ENCODE measurements at places on chromosomes 7 and 10.

- no peak for DNase-seq
These were observed 131.0 kb downstream of the KAT6B start for GRCh38 chr10:74957285-74957961.

DNA sequence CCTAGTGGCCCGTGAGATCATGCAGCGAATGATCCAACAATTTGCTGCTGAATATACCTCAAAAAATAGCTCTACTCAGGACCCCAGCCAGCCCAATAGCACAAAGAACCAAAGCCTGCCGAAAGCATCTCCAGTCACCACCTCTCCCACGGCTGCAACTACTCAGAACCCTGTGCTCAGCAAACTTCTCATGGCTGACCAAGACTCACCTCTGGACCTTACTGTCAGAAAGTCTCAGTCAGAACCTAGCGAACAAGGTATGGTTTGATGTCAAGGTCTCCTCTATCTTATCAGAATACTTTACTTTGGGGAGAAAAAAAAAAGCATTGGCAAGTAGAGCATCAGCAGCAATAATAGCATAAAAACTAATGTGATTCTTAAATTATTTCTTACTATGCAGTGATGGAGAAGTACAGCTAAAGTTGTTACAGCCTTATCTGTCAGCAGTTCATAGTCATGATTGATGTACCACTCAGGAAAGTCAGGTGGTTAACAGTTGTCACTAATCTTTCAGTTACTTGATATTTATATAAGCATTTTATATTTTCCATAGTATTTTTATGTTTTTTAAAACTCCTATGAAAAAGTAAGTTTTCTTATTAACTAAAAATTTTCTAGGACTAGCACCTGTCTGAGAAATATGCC, 117.1 kb downstream of the LCOR start:
- DNase-seq = no peak

DNA sequence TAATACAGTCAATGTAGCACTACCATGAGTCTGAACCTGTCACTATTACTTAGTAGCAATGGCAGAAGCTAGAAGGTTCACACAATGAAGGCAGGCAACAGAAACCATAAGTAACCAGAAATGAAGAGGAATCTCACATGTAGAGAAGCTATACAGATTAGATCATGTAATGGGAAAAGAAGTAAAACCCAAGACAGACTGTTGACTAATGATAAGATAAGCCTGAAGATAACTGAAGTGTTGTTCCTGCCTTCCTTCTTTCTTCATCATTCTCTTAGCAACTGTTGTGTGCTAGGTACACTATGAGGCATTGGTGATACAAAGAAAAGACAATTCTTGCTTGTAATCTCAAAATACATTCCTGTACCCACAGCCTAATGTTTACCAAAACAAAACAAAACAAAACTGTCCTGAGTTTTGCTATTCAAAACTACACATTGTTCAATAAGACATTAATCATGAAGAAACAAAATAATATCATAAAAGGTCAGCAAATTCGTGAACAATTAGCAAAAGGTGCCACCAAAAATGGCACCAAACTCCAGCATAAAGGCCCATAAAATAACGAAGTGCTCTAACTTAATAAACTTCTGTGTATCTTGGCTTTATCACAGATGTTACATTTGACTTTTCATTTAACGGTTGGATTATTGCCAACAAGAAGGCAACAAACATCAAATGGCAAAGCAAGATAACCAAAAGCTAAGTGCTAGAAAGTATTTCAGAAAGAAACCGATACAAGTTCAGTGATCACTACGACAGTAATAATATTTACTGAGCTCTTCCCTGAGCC, 27.1 kb downstream of the ZNF800 start:
- DNase-seq = no peak

DNA sequence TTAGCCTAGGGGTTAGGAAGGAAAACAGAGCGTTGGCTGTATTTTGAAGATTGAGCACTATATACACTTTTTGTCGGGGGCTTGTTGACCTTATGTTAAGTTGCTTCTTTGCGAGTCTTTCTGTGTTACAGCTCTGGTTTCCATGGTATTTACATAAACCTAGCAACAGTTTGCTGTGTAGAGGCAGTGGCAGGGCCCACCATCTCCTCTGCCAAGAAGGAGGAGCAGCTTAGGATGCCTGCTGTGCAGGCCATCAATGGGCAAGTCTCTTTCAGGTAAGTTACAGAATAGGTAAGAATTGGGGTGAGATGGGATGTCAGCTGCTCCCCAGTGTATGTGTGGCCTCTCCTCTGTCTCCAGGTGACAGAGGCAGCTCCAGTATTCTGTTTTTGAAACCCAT, 485.5 kb downstream of the LRMDA start:
- DNase-seq = no peak

DNA sequence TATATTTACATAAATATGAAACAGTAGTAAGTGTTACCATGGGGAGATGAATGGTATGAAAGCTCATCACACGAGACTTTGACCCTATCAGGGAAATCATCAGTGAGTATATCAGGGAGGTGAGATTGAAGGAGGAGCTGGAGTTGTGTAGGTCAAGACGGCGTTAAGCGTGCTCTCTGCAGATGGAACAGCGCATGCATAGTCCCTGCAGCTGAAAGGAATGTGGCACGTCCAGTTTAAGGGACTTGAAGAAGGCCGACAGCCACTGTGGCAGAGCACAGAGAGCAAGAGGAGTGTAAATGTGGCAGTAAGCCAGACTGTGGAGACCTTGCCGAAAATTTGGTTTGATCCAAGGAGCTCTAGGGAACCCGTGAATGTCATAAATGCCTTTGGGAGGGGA, 38.9 kb downstream of the POU6F2 start:
- DNase-seq = no peak

DNA sequence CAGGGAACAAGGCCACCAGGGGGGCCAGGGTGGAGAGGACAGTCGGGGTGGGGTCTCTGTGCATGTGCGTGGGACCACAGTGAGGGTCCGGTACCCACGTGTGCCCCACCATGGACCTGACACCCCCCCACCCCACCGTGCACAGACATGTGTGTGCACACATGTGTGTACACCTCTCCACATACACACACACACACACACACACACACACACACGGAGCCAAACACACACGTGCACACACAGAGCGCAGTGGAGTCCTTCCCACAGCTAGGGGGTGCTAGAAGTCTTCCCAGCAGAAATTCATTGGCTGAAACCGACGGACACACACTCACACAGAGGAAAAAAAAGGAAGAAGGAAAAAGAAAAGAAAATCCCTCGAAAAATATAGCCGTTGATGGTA, 42.8 kb upstream of the GNA12 start:
- peak; percentile 38 for DNase-seq

GRCh38 chr10:45581216-45581549, 91.4 kb downstream of the ZFAND4 start:
- no peak for DNase-seq

- DNase-seq = no peak
These were observed 159.3 kb downstream of the BMPER start for GRCh38 chr7:34064519-34065158.

DNA sequence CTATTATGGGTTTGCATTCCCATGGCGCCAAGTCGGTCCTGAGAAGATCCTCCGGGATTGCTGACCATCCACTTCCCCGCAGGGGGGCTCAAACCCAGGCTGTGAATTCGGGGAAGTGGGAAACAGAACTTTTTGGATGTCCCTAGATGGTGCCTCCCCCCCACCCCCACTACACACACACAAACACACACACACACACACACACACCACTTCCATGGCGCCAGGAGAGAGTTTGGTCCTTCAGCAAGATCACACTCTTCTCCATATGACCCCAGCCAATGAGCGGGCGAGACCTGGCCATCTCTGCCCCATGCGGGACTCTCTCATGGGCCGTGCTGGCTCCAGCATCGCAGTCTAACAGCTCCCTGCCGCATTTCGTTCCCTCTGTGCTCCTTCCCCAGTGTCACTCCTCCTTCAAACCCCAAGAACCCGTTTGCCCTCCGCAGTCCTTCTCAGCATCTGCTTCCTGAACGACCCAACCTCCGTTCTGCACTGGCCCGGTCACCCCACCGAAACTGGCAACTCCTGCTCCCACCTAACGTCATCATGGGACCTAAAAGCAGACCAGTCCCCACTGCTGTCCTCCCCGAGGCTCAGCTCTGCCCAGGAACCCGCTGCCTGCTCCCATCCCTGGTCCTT, 32.1 kb upstream of the TNRC18 start:
- no peak for DNase-seq

DNA sequence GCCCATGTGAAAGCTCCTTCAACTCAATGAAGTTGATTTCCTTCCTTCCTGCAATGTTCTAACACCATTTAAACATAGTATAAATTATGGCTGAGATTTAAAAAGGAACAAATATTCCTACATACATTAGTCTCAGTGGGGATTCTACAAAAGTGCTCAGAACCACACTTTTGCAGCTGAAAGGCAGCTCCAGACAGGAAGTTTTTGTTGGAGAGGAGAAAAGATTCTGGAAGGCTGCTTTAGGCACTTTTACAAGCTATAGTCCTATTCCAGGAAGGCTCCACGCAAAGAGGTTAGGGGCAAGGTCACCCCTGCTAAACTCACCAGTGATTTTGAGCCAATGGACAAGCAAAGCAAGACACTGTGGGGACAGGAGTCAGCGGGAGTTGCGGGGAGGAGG, 179.2 kb upstream of the CDCA7L start:
- no peak for DNase-seq

- DNase-seq = no peak
These were observed 57.6 kb downstream of the MEOX2 start for GRCh38 chr7:15628876-15629275.

GRCh38 chr7:41491883-41492471, 210.9 kb downstream of the INHBA start:
- no peak for DNase-seq

DNA sequence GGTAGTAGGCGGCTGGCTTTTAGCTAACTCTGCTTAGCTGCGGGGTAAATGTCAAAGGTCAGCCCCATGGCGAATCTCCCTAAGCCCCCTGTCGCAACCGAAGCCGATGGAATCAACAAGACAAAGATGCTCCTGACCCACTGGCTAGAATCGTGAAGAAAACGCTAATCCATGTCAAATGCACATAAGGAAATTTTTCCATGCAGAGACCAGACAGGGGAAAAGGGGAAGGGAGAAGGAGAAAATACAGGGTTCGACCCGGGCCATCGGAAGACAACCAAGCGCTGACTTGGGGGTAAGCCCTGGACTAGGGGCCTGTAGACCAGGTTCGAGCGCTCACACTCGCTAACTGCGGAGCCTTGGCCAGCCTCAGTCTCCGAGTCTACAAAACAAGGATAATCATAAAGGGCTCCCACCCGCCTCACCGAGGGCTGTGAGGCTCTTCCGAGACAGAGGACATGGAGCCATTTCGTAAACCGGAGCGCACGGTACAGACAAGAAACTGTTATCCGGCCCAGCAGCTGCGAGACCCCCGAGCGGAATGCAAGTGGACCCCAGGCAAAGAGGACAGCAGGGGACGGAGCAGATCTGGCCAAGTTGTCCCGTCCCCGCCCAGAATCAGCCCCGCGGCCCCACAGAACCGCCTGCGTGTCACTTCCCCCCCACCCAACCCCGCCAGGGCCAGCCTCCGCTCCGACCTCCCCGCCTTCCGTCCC, 507 bp downstream of the SAR1A start:
- no peak for DNase-seq

DNA sequence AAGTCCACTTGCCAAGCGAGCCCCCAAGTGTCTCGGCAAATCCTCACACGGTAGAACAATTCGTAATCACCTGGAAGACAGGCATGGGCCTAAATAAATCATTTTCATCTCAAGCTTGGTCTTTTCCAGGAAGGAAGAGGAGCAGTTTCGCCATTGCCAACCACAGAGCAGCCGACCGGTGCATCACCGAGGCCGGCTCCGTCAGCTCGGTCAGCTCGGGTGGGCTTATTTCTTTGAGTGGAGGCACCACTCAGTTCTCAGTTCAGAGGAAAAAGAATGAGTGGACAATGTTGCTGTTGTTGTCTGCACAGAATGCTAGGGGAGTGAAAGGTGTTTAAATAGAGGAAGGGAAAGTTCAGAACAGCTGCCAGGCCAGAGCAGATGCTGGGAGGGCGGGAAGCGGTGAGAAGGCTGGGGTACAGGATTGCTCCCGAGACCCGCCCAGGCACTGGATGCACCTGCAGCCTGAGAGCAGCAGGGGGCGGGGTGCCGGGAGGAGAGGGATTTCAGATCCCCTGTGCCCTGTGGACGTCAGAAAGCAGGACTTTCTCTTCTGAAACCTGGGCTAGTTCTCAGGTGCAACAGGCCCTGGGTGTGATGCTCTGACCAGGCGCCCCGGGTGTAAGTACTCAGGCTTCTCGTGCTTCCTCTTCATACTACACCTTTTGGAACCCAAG, 17.7 kb upstream of the IGFBP3 start:
- DNase-seq = no peak

DNA sequence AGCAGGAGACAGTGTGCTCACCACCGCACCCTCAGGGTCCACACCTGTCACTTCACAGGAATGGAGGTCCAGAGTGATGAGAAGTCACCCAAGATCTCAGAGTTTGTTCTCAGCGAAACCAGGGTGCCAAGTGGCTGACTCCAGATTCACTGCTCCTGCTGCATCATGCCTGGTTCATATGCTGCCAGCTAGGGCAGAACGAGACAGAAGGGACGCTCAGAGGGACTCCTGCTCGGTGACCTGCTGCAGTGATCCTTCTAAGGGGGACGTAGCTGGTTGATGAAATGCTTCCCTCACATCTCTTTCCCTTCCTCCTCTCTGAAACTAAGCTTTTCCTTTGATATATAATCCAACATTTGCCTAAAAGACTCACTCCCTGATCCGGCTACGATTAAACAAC, 248.5 kb downstream of the SFMBT2 start:
- DNase-seq = no peak
